ENCODE measurements at places on chromosomes 11 and 22.

- DNase-seq = no peak
These were observed 1.0 kb downstream of the MN1 start for GRCh38 chr22:27800250-27801201.

DNA sequence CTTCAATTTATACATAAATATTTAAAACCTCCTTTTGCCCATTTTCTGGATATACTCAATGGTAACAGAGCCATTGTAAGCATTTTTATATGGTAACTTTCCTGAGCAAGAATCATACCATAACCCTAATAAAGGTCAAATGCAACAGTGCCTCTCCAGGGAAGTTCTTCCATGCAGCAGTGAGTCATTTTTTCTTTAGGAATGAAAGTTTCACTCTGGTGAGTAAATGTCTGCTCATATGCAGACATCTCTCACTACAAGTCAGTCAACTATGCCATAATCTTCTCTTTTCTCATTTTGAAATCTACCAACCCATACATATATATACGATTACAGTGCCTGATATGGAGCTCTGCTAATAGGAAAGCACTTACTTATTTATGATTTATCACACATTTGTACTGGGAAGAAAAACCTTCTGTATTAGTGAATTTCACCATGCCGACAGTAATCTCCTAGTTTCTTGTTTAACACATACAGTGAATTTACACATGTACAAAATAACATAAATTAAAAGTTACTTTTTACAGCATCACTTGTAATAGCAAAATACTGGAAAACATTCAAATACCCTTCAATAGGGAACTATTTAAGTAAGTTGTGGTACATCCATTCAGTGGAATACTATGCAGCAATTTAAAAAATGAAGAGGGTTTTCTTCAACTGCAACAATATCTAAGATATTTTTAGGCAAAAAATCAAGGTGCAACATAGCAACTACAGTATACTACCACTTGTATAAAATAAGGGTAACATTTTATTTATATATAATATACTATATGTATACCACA is 16.0 kb downstream of the STK33 start:
- no peak for DNase-seq

DNA sequence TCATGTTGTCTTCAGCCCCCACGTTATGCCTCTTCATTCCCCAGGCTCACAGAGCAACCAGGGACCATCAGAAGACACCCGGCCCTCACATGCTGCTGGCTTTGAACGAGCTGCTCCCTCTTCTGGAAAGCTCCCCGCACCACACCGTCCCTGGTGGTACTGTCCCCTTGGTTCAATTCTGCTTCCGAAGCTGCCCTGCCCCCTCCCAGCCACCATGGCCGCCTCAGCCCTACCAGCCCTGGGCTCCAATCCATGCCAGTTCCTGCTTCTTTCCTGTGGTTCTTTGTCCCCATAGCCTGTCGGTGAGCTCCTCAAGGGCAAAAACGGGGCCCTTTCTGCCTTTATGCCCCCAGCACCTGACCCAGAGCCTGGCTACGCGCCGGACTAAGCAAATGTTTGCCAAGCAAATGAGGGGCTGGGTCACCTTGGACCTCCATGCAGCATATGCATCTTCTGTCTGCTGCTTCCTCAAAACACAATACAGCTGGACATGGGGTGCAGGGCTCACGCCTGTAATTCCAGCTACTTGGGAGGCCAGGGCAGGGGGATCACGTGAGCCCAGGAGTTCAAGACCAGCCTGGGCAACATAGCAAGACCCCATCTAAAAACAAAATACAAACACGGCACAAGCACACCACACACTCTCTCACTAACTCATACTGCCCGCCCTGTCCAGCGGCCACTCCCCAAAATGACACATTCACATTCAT is 21.3 kb downstream of the TNKS1BP1 start:
- no peak for DNase-seq

- no peak for DNase-seq
These were observed 276.2 kb downstream of the C11orf87 start for GRCh38 chr11:109698237-109698636.

DNA sequence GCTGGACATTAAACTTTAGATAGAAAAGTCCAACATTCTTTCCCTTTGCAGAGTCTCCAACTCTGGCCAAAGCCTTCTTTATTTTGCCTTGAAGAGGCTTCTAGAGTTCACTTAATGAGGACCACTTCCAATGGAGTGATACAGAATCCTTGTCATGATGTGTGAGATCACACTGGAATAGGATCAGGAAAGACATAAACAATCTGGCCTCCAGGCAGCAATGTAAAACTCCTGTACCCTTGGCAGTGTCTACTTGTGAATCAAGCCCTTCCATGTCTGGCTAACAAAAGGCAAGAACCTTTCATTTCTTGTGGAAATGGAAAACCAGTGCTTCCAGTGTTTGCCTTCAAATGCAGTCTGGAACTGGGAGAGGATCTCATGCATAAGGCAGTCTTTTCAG is 56.5 kb upstream of the FIBIN start:
- DNase-seq = no peak

DNA sequence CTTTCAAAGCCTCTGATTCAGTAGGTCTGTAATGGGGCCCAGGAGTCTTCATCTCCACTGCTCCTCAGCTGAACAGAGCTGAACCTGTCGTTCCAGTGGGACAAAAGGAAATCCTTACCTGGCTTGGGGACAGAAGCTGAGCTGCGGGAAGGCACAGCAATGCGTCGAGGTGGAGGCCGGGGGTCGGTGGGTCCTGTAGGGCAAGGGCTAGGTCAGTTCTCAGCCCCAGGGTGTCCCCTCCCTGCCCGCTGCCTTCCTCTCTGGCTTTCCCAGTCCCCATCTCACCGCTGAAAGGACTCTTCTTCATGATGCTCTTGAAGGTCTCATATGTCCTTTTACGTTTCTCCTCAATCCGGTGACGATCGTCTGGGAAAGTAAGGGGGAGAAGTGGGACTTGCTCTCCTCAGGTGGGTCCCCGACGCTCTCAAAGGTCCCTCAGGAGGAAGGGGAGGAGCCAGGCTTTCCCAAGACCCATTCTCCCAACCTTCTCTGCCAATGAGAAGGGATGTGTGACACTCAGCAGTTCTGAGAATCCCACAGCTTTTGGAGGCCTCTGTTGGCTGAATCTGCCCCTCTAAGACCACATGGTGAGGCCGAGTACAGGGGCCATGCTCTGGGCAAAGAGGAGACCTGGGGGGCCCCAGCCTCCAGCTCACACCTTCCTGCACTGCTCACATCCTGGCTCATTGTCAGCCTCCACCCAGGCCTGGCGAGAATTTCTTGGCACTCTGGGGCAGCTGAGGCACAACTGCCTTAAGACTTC is 7.0 kb downstream of the RELA start:
- DNase-seq = no peak

- no peak for DNase-seq
These were observed 12.0 kb downstream of the OR8A1 start for GRCh38 chr11:124581817-124582216.

GRCh38 chr11:94524341-94524740 is 12.1 kb downstream of the C11orf97 start:
- no peak for DNase-seq

DNA sequence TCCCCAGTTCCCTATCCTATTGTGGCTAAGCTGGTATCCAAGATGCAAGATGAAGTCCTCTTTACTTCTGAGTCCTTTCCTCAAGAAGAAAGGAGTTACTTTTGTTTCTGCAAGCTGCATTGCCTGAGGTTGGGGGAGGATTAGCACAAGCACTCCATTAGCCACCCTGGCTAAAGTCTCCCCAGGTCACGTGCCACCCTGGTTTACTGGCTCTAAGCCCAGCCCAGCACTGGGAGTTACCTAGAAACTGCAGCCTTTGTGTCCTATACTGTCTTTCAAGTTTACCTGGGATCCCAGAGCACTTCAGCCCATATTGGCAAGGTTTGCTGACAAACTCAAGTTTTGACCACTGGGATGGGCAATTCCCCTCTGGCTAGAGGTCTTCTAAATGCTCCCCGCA is 78.4 kb upstream of the DBX1 start:
- no peak for DNase-seq

- no peak for DNase-seq
These were observed at the start of gene MCAM for GRCh38 chr11:119316729-119317591. Gene MCAM, minus strand, starts transcription at chr11:119317130. Its CDS starts 29 bp downstream, at chr11:119317101.

DNA sequence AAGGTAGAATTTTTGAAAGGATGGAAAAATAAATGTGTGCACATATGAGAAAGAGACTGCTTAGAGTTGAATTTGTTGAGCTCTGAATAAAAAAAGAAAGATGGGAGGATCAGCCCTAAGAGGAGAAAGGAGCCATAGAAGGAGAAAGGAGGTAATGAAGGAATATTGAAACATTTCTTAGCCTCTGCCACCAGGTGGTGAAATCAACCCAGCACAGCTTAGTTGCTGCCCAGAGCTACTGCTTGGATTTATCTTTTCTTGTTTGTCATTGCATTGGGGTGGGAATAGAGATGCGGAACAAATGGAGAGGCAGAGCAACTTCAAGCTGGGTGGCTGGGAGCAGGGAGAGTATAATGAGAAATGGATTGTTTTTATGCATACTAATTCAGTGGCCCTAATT is 80.4 kb downstream of the SERGEF start:
- DNase-seq = no peak

- DNase-seq = no peak
These were observed 1368.2 kb downstream of the FAM181B start for GRCh38 chr11:81365496-81365895.

- no peak for DNase-seq
These were observed 55.1 kb downstream of the AAMDC start for GRCh38 chr11:77876045-77876444.

DNA sequence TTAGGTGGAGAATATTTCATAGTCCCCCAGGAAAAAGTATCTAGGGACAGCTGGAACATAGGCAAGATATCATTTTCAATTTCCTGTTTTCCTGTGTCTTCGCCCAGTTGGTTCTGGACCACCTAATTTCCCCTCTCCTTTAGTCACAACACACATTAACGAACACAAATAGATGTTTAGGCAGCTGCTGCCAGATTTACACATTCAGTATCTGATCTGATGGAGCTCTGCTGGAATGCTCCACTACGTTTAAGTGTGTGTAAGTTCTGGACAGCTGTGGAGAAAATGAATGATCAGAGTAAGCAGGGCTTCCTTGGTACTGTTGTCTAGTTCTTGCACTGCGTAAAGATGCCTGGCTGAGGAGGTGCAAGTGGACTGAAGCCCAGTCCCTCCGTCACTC is 36.1 kb upstream of the CLPB start:
- no peak for DNase-seq

DNA sequence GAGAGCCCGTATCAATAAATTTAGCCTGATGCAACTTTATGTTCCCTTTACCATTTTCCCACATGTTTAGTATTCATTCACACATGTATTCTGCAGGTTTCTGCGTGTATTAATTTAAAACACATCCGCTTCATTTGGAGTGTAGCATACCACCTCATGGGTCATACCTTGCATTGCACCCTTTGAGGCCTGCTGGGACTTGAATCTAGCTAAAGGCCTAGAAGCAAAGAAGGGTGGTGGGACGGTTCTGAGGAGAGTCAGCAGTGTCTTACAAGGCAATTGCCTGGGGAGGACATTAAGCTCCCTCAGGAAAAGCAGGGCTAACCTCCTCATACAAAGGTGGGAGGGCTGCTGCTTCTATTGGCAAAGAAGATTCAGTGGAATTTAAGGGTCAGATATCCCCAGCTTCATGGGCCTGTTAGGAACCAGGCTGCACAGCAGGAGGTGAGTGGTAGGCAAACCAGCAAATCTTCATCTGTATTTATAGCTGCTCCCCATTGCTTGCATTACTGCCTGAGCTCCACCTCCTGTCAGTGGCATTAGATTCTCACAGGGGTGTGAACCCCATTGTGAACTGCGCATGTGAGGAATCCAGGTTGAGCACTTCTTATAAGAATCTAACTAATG is 15.9 kb upstream of the SNX19 start:
- no peak for DNase-seq

GRCh38 chr11:15507592-15507991 is 392.9 kb downstream of the INSC start:
- DNase-seq = no peak

- no peak for DNase-seq
These were observed 60.4 kb upstream of the THY1 start for GRCh38 chr11:119483341-119483880.

DNA sequence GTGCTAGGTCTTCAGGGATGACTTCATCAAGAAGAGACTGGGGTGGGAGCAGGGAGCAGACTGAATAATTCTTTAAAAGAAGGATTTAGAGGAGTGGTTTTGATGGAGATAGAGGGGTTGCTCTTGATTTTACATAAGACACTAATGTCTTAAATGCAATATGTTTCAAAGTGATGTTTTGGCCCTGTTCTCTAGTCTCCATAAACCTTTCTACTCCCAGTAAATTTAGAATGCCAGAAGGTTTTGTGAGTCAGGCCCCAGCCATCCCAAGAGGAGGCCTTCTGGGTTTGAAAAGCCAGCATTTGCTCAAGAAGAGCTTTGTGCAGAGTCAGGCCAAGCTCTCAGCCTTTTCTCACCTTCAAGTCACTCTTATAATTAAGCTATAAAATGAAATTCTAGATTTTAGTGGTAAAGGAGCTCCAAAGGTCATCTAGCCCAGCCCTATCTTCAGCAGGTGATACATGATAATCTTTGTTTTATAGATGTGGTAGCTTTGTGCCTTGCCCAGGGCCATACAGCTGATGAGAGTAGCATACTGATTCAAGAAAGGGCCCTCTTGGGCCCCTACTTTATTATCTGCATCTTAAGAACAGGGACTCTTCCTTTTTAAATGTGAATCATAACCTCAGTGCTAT is 122.8 kb upstream of the MTNR1B start:
- DNase-seq = no peak

Measured in H54 (cell line).